Fibroblast of lung (primary cell): ENCODE measurements at places on chromosomes 2 and 18. TPM values are rescaled to one million over a fixed set of nuclear protein-coding genes. Genes with fewer than 3 reads are reported as not detected.

The CXCR4 gene
- total RNA-seq = under 0.01 TPM in 1 of 2 replicates, not detected in the other

The C2orf76 gene
- total RNA-seq = 8.5 and 17.8 TPM in 2 replicates

DNA sequence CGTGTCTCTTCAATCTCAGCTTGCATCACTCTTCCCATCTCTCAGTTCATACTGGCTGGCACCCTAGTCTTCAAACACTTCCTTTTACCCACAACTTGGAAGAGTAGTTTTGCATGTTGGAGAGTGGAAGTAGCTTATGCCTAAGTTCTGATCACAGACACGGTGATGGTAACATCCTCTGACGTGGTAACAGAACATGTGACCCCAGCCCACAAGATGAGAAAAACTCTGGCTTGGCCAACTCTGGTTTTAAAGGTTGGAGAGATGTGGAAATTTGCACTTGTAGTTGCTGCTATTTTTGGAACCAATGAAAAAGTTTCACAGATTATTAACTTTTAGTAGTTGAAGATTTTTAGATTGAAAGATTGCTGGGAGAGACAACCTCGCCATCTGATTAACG lies 155.4 kb upstream of the SLC35G4 start:
- no peaks in the 10 kb centered on the region for H3K27me3 ChIP-seq
- H3K4me1 ChIP-seq = no peaks in the 10 kb centered on the region

The EN1 gene
- under 0.01 TPM in 1 of 2 replicates, not detected in the other for total RNA-seq

DNA sequence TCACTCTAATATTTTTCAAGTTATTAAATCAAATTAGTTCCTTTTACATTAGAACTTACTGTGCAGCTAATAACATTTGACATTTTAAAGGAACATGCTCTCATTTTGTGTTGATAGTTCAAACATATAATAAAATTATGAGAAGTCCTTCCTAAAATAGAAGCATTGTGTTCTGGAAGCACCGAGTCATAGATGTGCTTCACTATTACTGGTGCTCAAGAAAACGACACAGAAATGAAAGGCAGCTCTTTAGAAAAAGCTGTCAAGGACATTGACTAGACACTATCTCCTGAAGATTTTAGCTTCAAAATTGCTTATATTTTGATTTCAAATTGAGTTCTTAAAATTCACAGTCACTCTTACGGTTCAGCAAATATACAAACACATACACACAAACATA lies 338.3 kb downstream of the NBAS start:
- peaks cover 2% of the 10 kb centered on the region for H3K36me3 ChIP-seq
- peaks cover 2% of the 10 kb centered on the region for H3K4me1 ChIP-seq
- no peak overlapping the region for H3K4me3 ChIP-seq
- no peaks in the 10 kb centered on the region for H3K27me3 ChIP-seq

The MLPH gene
- 8.2 and 10.7 TPM in 2 replicates for total RNA-seq

GRCh38 chr2:20224164-20224715 lies 690 bp downstream of the SDC1 start:
- peak overlapping the region; percentile 45 for H3K27ac ChIP-seq
- no peak for DNase-seq
- no peaks in the 10 kb centered on the region for H3K36me3 ChIP-seq
- H3K27me3 ChIP-seq = no peaks in the 10 kb centered on the region

- DNase-seq = no peak
- no peak overlapping the region for H3K4me3 ChIP-seq
- H3K27me3 ChIP-seq = no peaks in the 10 kb centered on the region
- H3K4me1 ChIP-seq = no peaks in the 10 kb centered on the region
- peaks cover 70% of the 10 kb centered on the region for H3K36me3 ChIP-seq
- no peak overlapping the region for H3K27ac ChIP-seq
These were observed 42.0 kb downstream of the ANO7 start for GRCh38 chr2:241230435-241230834.

DNA sequence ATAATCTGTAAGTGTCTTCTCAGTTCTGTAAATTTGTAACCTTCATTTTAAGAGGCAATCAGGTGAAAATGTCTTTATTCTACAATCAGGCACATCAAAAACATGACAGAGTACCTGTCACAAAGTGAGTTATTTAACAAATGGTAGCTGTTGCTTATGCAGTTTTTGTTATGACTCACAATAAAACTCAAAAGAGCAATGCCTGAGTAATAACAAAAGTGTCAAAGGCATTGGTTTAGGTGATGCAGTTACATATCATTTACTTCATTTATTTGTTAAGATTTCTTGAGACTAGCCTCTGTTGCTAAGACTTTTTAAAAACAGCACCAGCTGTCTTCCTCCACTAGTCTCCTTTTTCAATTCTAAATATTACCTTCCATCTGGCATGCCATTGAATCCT lies 177.8 kb downstream of the KIAA1328 start:
- no peak overlapping the region for H3K4me3 ChIP-seq
- H3K4me1 ChIP-seq = no peaks in the 10 kb centered on the region
- no peak for DNase-seq

- no peak overlapping the region for H3K27ac ChIP-seq
- H3K4me1 ChIP-seq = no peaks in the 10 kb centered on the region
- H3K4me3 ChIP-seq = no peak overlapping the region
- no peaks in the 10 kb centered on the region for H3K27me3 ChIP-seq
- no peak for DNase-seq
These were observed 32.0 kb downstream of the B4GALT6 start for GRCh38 chr18:31652357-31652756.

The DUSP19 gene
- 5.1 and 7.4 TPM in 2 replicates for total RNA-seq

DNA sequence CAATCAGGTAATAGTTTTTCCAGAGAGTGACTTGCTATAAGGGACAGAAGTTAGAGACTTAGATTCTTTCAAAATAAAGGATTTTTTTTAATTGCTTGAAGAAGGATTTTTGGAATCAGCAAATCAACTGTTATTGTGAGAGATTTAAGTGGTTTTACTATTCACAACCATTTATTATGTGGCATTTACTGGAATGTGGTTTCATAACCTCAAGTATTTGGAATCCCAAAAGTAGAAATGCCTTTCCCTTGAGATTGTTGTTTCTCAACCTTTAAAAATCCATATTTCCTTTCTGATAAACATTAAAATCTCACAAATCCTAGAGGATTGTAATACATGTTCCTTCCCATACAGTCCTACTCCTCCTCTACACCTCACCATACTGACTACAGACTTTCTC lies 5.0 kb downstream of the TANK start:
- DNase-seq = peak; percentile 72
- H3K4me3 ChIP-seq = no peak overlapping the region
- H3K36me3 ChIP-seq = no peaks in the 10 kb centered on the region
- no peaks in the 10 kb centered on the region for H3K27me3 ChIP-seq
- peaks cover 4% of the 10 kb centered on the region for H3K4me1 ChIP-seq

DNA sequence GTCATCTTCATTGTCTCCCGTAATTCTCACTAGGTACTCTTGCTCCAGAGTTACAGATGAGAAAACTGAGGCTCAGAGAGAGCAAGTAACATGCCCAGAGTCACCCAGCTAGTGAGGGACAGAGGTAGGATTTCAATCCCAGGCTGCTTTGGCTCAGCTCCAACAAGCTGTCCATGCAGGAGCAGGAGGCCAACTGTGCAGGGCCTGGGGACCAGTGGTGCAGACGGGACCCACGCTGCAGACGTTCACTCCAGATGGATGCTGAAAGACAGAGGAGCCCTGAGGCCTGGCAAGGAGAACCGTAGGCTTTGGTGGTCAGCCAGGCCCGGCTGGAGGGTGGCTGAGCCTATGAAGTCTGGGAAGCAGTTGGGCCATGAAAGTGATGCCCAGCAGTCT lies 102.6 kb downstream of the MCFD2 start:
- no peak overlapping the region for H3K4me3 ChIP-seq
- DNase-seq = peak; percentile 80
- H3K36me3 ChIP-seq = no peaks in the 10 kb centered on the region

DNA sequence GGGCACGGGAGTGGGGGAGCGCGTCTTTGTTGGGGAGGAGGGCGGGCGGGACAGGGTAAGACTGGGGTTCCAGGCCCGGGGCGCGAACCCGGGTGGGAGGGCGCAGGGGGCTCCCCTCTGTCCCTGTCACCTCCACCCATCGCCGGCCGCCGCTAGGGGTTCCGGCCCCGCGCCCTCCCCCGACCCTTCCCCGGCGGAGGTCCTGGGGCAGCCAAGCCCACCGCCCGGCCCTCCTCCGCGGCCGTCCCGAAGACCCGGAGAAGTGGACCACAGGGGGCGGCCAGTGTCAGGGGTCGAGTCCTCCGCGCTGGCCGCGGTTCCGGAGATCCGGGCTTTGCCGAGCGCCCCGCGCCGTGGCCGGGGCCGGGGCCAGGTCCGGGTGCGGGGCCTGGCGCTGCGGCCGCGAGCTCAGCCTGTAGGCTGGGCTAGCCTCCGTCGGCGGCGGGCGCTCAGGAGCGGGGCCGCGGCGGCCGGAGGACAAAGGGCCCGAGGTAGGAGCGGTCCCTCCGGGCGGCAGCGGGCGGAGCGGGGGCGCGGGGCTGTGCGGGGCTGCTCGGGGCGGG lies 16.6 kb upstream of the E2F6 start:
- H3K27ac ChIP-seq = no peak overlapping the region
- peaks cover 32% of the 10 kb centered on the region for H3K27me3 ChIP-seq
- H3K4me1 ChIP-seq = no peaks in the 10 kb centered on the region
- no peak for DNase-seq
- no peak overlapping the region for H3K4me3 ChIP-seq

- no peak overlapping the region for H3K27ac ChIP-seq
- H3K27me3 ChIP-seq = no peaks in the 10 kb centered on the region
- no peak overlapping the region for H3K4me3 ChIP-seq
- no peaks in the 10 kb centered on the region for H3K4me1 ChIP-seq
These were observed 79.2 kb upstream of the CDH2 start for GRCh38 chr18:28256166-28256565.

The CCT4 gene
- total RNA-seq = 168 and 187 TPM in 2 replicates
